Stimulated activated CD4-positive, alpha-beta T cell treated with anti-CD3 and anti-CD28 coated beads, Interleukin-1b, Interleukin-23, amount 100 ng/mL, for 48 hours (primary cell): ENCODE measurements at places on chromosomes 1 and 21.

DNA sequence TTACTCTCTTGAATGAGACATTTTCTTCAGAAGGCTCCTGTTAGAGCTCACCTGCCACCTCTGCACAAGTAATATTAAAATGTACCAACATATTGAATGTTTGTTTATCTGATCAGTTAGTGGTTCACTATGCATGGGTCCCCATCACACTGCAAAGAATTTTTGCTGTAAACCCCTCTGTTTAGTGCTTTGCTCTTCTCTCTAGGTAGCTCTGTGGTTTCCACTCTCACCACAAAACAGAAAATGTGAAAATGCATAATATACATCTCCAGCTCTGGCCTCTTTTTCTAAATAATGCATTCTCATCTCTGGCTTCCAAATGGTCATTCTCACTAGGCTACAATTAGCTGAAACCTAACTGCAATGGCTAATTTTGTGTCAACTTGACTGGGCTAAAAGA is 176.7 kb downstream of the TRIM33 start:
- no peak for DNase-seq

GRCh38 chr1:77513839-77514763 is 168.4 kb downstream of the ZZZ3 start:
- DNase-seq = no peak

GRCh38 chr1:36166938-36167905 is 11.3 kb downstream of the MAP7D1 start:
- DNase-seq = no peak

- DNase-seq = no peak
Measured at GRCh38 chr1:196385109-196385508, 223.1 kb downstream of the KCNT2 start.

DNA sequence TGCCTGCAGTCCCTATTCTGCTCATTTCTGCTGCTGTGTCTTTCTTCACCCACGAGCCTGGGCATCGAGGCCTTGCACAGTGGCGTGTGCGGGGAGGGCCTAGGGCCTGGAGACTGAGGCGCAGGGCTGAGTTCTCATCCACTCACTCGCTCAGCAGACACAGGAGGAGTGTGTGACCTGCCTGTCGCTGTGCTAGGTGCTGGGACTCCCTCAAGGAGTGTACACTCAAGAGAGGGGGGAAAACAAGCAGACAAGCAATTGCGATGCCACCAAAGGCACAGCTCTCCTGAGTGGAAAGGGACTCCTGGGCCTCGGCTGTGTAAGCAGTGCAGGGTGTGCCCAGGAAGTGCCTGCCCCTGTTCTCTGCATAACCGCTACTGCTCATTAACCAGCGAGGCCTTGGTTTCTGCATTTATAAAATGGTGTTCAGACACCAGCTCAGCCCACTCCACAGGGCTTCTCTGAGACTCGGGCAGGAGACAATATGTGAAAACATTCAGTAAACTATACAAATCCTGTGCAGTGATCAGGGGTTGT is 4.2 kb downstream of the RD3 start:
- DNase-seq = no peak

DNA sequence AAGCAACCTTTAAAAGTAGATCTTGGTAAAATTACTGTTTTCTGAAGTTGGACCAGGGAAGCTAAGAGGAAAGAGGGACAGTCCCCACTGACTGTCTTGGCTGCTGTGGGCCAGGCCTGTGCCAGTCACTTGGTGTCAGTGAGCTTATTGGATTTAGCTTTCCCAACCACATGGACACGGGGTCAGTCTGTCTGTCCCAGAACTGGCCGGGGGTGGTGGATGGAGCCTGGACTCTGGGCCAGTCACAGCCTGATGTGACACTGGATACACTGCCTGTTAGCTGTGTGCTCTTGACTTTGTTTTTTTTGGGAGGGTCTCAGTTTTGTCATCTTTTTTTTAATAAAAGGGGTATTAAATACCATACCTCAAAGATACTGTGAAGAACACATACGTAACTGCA is 96.7 kb downstream of the GALNT2 start:
- no peak for DNase-seq

DNA sequence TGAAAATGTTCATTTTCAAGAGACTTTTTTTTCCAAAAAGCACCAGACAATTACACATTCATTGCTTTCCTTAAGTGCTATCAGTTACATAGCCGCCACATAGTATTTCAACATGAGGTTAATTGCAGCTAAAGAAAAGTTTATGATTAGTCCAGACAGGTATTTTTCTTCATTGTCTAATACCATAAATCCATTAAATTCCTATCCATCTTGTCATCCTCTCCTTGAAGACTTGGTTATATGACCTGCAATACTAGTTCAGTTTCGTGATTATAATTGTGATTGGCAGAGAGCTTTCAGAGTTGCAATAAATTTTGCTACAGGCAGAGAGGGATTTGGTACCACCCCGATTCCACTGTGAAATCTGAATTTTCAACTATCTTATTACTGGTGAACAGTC is 437.7 kb downstream of the GPATCH2 start:
- DNase-seq = no peak

DNA sequence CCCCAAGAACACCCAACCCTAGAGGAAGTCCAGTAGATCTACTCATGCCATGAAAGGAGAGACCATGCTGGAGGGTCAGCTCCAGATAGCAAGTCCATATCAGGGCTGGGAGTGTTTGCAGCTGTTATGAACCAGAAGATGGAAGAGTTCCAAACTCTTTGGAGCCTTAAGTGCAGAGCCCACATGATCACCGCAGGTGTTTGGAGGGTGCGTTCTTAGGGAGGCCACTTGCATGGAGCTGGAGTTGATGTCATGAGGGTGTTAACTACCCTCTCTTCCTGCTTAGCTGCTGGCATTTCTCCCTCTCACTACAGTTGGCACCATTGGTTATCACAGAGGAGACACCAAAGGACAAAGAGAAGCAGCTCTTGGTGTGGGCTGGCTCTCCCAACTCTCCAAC is 616.9 kb downstream of the AJAP1 start:
- DNase-seq = no peak
